Renal pelvis (tissue), 12 donors: ENCODE measurements at places on chromosomes 6 and 20. TPM values are rescaled to one million over a fixed set of nuclear protein-coding genes. Genes with fewer than 3 reads are reported as not detected.

Gene UNC5CL
- 9.4 TPM for polyA plus RNA-seq

DNA sequence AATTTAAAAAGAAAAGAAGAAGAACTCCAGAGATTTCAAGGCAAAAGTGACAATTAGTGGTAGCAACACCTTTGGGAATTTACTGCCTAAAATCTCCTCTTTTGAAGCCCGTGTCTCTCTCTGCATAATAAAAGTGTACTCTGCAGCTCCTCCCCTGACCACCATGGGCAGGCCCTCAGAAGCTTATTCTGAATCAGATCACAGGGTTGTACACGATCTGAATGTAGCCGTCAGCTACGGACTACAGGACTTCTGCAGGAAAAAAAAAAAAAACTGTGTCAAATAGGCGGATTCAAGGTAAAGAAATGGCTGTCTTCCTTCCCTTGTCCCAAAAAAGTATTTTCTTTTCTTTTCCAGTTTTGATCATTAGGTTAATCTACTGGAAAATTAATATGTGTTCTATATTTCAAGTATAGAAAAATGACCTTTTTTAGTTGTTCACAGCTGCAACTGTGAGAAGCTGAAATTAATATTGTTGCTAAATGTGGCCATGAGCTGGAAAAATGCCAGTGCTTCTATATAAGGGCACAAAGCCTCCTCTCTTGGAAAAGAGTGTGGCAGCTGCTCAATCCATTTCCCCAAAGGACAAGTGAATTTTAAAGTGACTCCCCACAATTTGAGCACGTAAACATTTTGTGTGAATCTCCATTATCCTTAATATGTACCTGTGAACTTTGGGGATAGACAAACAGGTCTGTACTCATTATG is 397.4 kb downstream of the C6orf118 start:
- no peak for DNase-seq

DNA sequence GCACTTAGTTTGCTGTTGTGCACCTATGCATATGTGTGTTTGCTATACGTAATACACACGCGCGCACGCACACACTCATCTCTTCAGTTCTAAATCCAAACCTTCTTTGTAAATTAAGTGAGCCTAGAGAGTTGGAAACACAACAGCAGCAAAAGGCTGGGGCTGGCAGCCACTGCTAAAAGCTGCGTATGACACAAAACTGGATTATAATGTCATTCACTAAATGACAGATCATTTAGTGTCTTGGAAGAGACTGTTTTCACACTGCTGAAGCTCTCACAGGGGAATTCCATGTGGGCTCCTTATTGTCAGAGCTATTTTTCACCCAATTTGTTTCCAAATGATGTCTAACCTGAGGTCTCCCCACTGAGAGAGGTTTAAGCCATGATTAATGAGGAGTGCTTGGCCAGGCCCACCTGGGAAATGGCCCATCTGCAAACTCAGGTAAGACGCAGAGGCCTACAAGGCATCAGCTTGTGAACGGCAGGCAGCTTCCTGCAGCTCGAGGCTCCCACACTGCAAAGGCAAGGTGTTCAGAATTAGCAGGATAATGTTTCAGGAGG is 94.2 kb downstream of the OLIG3 start:
- DNase-seq: no peak

Gene RHAG
- 1.6 TPM for polyA plus RNA-seq

DNA sequence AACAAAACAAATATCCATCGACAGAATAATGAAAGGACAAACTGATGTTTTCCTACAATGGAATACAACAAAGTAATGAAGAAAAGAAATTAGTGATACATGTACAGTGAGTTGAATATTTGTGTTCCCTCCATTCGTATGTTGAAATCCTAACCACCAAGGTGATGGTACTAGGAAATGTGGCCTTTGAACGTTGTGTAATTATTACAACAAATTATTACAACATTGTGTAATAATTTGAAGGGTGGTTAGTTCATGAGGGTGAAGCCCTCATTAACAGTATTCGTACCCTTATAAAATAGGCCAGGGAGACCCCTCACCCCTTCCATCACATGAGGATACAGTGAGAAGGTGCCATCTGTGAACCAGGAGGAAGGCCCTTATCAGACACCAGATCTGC is 339.4 kb downstream of the BMP2 start:
- DNase-seq: no peak

DNA sequence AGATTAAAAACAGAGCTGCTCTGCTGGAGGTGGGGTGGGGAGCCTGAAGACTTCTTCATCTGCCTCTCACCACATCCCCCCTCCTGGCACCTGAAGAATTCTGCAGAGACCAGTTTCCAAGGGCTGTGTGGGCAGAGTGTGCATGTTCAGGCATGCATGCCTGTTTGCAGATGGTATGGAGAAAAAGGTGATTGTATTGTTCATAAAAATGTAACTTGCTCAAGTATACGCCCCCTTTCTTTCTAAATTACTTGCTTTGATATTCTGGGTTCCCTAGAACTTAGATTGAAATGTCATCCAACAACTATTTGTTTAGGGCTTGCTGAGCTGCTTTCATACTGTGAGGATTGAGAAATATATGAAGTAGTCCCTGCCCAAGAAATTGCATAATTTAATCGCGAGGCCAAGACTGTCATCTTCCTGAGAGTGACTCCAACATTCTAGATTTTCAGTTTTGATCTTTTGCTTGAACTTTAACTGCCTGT is 83.6 kb downstream of the LCA5 start:
- DNase-seq: no peak

DNA sequence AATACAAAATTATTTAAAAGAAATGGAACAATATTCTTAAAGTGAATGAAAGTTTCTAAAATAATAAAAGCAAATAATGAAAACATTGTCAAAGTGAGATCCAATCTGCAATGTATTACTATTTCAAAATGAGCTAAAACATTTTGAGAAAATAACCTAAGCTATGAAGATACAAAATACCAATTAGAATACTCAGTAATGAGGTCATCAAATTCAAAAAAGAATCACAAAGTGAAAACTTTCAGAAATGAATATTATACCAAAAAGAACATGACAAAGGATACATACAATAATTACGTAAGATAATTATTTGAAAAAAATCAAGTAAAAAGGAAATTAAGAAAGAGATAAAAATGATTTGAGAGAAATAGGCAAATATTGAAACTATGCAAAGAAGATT is 634.5 kb downstream of the EYS start:
- DNase-seq: no peak
